Activated T-cell treated with anti-CD3 and anti-CD28 coated beads for 24 hours (primary cell): ENCODE measurements at places on chromosomes 1 and 21.

DNA sequence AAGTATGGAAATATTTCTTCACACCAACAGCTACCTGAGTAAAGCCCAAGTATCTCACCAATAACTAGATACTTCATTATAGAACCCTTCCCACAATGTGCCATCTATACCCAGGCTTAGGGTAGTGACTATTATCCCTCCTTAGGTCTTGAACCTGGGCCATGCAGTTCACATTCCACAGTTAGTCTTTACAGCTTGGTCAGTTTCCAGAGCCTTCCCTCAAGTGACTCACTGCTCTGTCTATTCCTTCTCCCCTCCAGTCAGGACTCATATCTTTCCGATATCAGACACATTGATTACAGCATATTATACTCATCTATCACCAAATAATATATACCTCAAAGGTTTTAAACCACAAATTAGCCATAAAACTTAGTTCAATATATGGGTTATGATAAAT lies 23.6 kb downstream of the VAMP4 start:
- no peak for DNase-seq

- no peak for DNase-seq
Measured at GRCh38 chr1:223645903-223646302, 19.6 kb downstream of the CAPN8 start.

DNA sequence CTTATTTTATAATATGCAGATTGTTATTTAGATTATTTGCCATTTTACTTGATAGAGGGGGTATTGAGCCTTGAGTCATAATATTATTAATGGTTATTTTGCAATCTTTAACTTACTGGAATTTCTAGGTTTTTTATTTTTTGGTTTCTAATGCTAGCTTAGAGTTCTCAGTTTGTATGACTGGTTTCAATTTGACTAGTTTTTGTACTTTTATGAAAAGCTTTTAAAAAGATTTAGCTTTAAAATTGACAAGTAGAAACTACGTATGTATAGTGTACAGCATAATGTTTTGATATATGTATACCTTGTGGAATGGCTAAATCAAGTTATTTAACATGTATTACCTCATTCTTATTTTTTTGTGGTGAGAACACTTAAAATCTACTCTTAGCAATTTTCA lies 41.5 kb downstream of the CEP350 start:
- DNase-seq, result no peak

DNA sequence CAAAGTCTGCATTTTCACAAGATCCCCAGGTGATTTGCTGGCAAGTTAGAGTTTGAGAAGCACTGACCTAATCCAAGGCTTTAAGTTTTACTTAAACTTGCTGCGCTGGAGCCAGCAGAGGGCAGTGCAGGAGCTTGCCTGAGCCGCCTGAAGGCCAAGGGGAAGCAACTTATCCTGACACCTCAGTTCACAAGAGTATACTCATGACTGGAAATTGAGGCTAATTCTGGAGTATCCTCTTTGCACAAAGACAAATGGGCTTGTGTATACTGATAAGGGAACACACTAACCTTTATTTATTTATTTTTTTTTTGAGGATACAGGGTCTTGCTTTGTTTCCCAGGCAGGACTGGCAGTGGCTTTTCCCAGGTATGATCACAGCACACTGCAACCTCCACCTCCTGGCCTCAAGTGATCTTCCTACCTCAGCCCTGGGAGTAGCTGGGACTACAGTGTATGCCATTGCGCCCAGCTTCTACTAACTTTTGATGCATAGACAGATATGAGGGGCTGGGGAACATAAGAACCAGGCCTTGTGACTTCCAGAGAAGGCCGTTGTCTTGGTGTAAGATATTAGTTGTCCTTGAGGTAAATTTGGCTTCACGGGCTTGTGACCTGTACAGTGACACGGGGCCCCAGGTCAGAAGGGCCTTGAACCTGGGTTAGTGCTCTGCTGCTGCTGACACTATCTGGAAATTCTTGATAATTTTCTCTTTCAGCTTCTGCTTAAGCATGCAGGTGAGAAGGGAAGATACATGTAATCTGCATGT lies 29.0 kb upstream of the SLAMF1 start:
- DNase-seq, result peak; percentile 57

DNA sequence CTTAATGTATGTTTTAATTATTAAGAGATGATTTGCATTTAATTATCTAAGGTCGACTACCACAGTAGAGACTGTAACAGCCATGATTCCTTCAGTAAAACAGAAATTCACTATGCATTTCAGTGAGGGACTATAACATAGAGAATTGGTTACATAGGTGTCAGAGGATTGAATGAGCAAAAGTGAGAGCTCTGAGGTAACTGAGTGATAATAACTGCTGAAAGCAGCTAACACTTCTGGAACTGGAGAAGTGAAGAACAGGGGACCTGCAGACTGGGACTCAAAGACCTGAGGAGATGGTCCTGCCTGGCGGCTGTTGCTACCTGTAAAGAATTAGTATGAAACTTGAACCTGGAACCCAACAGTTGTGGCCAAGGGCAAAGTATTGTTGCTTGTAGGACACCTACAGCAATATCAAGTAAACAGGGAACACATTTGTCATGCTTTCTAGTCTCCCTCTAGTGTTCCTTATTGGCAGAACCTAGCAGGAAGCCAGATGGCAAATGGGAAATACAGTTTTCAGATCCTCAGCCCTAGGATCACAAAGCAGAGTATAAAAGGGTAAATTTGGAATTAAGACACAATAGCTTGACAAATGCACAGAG lies 110.6 kb downstream of the HS2ST1 start:
- DNase-seq, result no peak
